ENCODE measurements at places on chromosomes 11 and 22.

GRCh38 chr11:46690702-46691101, 9.7 kb downstream of the ARHGAP1 start:
- no peak for DNase-seq

DNA sequence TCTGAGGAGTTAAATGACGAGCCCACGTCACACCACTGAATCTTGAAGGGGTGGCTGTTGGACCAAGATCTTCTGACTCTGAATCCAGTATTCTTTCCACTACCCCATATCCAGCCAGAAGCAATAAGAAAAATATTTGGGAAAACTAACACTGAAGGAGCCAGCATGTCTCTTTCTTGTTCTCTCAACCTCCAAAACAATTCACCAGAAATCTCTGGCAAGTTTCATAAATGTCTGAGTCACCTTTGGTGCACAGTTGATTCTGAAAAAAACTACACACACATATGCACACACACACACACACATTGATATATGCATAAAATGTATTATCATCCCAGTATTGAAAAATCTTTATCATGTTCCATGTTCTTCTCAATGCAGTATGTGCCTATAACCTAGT, 104.3 kb upstream of the BLID start:
- DNase-seq, result no peak

DNA sequence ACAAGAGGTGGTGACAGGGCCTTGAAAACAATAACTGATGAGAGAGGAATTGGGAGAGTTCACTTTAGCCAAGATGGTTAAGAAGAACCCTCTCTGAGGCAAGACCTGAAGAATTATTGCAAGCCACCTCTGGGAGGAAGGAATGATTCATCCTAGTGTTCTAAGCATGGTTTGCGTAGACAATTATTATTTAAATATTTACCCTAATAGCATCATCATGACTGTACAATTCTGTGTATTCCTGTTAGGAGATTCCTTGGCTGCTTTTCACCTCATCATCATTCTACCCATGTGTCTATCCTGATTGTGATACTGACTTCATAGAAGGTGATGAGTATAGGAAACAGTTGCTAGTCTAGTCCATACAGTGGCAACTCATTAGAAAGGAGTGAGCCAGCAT, 264.4 kb downstream of the DDX10 start:
- no peak for DNase-seq

DNA sequence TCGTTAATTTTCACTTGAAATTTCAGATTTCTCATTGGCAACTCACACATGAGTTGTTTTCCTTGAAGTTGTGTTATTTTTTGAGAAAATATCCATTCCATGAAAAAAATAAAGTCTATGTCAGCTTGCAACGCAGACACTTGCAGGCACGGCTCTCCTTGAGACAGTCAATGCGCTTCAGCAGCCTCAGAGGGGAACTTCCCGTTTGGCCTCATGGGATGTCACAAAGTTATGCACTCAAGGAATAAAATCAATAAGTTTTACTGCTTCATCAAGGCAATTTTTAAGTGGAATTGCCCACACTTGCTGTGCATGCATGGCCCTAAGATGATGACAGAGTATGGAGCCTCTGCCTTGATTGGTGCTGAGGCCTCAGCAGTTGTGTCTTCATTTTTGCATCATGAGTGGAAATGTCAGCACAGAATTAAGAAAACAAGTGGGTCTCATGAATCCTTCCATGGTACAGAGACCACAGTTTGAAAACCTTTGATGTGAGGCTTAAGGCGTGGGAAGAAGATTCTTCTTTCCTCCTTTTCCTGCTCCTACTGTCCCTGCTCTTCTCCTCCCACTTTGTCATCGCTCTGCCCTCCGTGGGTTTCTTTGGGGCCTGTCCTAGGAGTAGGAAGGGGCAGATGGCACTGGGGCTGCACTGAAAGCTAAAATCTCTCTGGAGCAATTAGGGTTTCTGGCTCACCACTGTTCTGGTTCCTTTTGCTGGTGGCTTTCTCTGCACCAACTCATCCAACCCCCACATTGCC, 509.0 kb upstream of the B3GAT1 start:
- no peak for DNase-seq

- DNase-seq, result no peak
Observed at GRCh38 chr22:23675502-23676415, 15.1 kb upstream of the RGL4 start.

- DNase-seq, result no peak
Observed at GRCh38 chr11:114433376-114433775, 5.9 kb upstream of the REXO2 start.

All from stimulated activated CD4-positive, alpha-beta T cell treated with anti-CD3 and anti-CD28 coated beads, TNF-alpha, amount 100 ng/mL, for 24 hours (primary cell).